ENCODE measurements at places on chromosomes 7 and 10. TPM values are rescaled to one million over a fixed set of nuclear protein-coding genes. Genes with fewer than 3 reads are reported as not detected.

IDI2 gene
- total RNA-seq = not detected

CPED1 gene
- not detected for total RNA-seq

INA gene
- not detected for total RNA-seq

GRCh38 chr7:13540429-13540828 is 449.0 kb downstream of the ETV1 start:
- no peak overlapping the region for H3K4me3 ChIP-seq
- H3K27ac ChIP-seq = no peak overlapping the region
- H3K27me3 ChIP-seq = no peaks in the 10 kb centered on the region
- no peaks in the 10 kb centered on the region for H3K4me1 ChIP-seq
- DNase-seq = no peak

GRCh38 chr10:44961230-44961571 is 1.6 kb downstream of the RASSF4 start:
- no peak overlapping the region for H3K4me3 ChIP-seq
- DNase-seq = no peak
- H3K27me3 ChIP-seq = no peaks in the 10 kb centered on the region
- H3K4me1 ChIP-seq = peaks cover 27% of the 10 kb centered on the region
- no peaks in the 10 kb centered on the region for H3K36me3 ChIP-seq
- H3K27ac ChIP-seq = no peak overlapping the region

GRCh38 chr7:53383131-53383530 is 347.7 kb downstream of the POM121L12 start:
- H3K4me1 ChIP-seq = no peaks in the 10 kb centered on the region
- H3K36me3 ChIP-seq = no peaks in the 10 kb centered on the region
- H3K27ac ChIP-seq = no peak overlapping the region
- no peak for DNase-seq
- no peak overlapping the region for H3K4me3 ChIP-seq

NRP1 gene
- 1.6 TPM for total RNA-seq

GRCh38 chr7:40541336-40541735 is 406.5 kb downstream of the SUGCT start:
- no peak overlapping the region for H3K4me3 ChIP-seq
- H3K27me3 ChIP-seq = no peaks in the 10 kb centered on the region
- no peaks in the 10 kb centered on the region for H3K4me1 ChIP-seq
- H3K27ac ChIP-seq = no peak overlapping the region
- DNase-seq = no peak

DNA sequence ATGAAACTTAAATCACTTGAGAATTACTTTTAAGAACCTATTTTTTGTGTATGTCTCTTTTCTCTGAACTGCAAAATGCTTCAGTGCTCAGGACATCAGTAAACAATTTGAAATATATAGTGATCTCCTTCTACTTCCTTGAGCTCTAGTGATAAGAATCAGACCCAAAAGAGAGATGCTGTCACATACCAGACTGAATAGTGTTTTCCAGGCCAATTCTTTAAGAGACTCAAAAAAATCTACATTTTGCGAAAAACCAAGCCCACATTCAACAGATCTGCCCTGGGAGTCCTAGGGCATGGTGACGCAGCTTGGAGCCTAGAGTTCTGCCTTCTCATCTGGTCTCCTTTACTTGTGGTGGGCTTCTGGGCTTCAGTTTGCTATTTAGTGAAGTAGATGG is 72.1 kb upstream of the SLC13A1 start:
- H3K4me1 ChIP-seq = no peaks in the 10 kb centered on the region
- no peak overlapping the region for H3K27ac ChIP-seq
- DNase-seq = no peak
- H3K4me3 ChIP-seq = no peak overlapping the region

PSD gene
- 5.4 TPM for total RNA-seq

GRCh38 chr7:157905651-157906461 is 569.1 kb downstream of the DNAJB6 start:
- H3K4me1 ChIP-seq = no peaks in the 10 kb centered on the region
- no peak for DNase-seq
- H3K4me3 ChIP-seq = no peak overlapping the region
- no peaks in the 10 kb centered on the region for H3K36me3 ChIP-seq
- no peaks in the 10 kb centered on the region for H3K27me3 ChIP-seq

DNA sequence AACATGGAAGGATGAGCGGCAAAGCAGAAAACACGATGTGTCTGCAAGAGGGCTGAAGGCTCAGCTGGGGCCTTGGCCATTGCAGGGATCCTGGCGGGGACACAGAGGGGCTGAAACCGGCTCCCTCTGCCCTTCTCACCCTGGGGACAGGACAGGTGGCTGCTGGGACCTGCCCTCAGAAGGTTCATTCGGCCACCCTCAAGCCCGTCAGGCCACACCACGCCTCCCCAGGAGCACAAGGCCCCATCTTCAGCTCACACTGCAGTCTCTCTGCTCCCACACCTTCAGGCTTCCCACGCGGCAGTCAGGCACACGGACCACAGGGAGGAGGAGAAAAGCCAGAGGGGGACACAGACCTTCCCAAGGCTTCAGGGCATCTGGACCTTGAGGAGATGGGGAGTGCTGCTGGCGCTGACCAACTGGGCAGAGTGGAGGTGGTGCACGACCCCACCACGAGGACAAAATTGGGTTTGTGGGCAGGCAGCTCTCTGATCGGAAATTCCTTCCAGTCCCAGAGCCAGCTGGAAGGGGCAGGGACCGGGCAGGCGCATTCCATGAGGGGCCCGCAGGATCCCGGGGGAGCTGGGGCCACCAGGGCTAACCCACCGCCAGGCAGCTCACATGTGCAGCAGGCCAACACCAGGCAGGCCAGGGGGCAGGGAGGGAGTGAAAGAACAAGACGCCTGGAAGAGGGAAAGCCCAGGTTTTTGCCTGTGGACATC is 104.0 kb downstream of the MAD1L1 start:
- no peak overlapping the region for H3K27ac ChIP-seq
- no peaks in the 10 kb centered on the region for H3K27me3 ChIP-seq
- H3K4me1 ChIP-seq = no peaks in the 10 kb centered on the region
- H3K4me3 ChIP-seq = no peak overlapping the region

HYAL4 gene
- not detected for total RNA-seq

DNA sequence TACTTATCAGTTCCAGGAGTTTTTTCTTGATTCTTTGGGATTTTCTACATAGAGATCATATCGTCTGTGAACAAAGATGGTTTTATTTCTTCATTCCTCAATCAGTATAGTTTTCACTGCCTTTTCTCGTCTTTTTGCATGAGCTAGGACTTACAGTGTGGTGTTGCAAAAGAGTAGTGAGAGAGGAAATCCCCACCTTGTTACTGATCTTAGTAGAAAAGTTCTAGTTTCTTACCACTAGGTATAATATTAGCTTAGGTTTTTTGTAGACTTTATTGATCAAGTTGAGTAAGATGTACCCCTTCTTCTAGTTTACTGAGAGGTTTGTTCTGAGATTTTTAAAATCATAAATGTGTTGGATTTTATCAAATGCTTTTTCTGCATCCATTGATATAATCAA is 123.3 kb downstream of the TMEM26 start:
- no peak overlapping the region for H3K4me3 ChIP-seq
- no peaks in the 10 kb centered on the region for H3K27me3 ChIP-seq
- H3K27ac ChIP-seq = no peak overlapping the region
- DNase-seq = no peak
- no peaks in the 10 kb centered on the region for H3K36me3 ChIP-seq
- H3K4me1 ChIP-seq = no peaks in the 10 kb centered on the region

GRCh38 chr7:151968357-151968756 is 12.1 kb downstream of the GALNTL5 start:
- H3K36me3 ChIP-seq = no peaks in the 10 kb centered on the region
- H3K27me3 ChIP-seq = no peaks in the 10 kb centered on the region
- H3K4me3 ChIP-seq = no peak overlapping the region
- H3K27ac ChIP-seq = no peak overlapping the region
- no peak for DNase-seq
